Stimulated activated CD4-positive, alpha-beta T cell treated with anti-CD3 and anti-CD28 coated beads, Interleukin-2, amount 100 ng/mL, for 4 hours (primary cell): ENCODE measurements at places on chromosomes 3 and 15.

DNA sequence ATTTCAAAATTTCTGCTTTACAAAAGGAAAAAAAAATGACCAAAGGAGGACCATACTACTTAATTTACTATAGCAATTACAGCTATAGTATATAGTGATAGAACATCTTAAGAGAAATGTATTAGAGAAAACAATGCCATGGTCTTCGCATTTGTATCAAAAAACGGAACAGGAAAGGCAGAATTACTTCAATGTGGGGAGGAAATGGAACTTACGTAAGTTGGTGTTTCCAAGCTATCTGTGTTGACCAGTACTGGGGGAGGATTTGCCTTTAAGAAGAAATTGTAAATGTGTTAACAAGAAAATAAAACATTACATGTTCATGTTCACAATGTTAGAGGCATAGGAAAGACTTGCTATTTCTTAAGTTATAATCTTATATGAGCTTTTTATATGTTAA is 119.9 kb upstream of the MELTF start:
- no peak for DNase-seq

DNA sequence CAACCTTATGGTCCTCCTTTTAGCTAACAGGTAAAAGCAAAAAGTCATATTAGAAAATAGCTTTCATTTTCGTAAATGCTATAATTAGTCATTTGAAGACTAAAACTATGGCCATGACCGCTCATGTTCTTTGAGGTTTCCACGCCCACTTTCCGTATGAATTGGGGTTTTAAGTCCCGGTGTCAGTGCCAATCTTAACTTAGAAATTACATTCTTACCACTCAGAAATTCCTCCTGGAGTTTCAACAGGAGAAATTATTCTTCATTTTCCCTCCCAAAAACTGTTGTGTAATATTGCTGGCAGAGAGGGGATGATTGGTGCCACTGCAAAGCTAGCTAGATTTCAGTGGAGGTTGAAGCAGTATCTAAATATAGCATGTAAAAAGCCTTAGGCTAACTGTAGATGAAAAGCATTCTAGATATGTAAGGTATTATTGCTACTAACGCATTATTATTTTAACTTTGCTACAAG is 71.0 kb upstream of the MDFIC2 start:
- DNase-seq = no peak

GRCh38 chr3:134448664-134449063 is 37.1 kb downstream of the ANAPC13 start:
- DNase-seq = no peak

- DNase-seq = no peak
Observed at GRCh38 chr3:4508048-4508981, 15.2 kb downstream of the ITPR1 start.

- DNase-seq = no peak
Observed at GRCh38 chr3:113894927-113895326, 52.9 kb upstream of the ZDHHC23 start.

- DNase-seq = no peak
Observed at GRCh38 chr15:90465930-90466567, 63.7 kb upstream of the CRTC3 start.

DNA sequence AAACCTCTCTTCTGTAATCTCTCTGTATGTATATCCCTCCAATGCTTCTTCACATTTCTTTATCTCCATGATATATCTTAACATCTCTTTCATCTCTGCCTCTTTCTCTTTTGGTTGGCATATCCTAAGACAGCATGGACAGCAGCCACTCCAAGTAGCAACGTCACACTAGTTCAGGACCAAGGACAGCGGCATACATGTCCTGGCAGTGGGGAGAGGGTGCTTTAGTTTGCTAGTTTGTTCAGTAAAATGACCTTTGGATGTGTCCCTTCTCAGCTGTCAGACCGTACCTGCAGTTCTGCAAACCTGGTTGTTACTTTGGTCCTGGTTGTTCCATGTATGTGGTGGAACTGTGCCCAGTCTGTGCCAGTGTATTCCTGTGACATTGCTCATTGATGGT is 225.6 kb upstream of the ROPN1 start:
- DNase-seq = no peak

DNA sequence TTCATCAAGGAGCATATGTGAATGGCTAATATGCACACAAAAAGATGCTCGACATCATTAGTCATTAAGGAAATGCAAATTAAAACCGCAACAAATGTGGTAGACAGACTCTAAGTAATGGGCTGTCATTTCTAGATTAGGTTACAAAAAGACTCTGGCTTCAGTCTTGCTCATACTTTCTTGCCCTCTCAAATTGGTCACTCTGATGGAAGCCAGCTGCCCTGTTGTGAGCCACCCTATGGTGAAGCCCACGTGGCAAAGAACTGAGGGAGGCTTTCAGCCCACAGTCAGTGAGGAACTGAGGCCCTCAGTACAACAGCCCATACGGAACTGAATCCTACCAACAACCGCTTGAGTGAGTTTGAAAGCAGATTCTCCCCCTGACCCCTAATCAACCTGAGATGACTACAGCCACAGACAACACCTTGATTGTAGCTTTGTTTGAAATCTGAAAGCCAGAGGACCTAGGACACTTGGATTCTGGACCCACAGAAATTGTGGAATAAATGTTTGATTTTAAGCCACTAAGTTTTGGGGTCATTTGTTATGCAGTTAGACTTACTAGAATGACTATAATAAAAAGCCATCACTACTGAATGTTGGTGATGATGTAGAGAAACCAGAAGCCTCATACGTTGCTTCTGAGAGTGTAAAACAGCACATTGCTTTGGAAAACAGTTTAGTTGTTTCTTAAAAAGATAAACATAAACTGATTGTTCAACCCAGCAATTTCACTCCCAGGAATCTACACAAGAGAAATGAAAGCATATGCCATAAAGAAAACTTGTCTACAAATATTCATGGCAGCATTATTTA is 45.7 kb downstream of the EHHADH start:
- DNase-seq = no peak

GRCh38 chr15:95409626-95410310 is 920.7 kb upstream of the NR2F2 start:
- DNase-seq = no peak

GRCh38 chr3:195113048-195113447 is 157.9 kb downstream of the XXYLT1 start:
- no peak for DNase-seq

DNA sequence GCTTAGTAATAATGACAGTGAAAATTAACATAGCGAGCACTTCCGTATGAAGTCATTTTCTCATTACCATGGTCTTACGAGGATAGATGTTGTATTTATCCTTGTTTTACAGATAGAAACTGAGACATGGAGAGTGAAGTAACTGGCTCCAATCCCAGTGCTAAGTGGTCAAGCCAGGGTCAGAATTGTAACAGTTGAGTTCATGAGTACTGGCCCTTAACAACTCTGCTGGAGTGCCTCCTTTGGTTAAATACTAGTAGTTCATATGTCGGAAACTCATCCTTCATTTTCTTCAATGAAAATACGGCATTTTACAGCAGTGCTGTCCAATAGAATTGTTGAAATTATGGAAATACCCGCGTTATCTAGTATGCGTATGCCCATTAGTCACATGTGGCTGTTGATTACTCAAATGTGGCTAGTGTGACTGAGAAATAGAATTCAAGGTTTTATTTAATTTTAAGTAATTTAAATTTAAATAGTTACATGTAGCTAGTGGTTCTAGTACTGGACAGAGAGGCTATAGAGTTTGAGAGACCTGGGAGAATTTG is 32.5 kb downstream of the FNDC3B start:
- DNase-seq = no peak

DNA sequence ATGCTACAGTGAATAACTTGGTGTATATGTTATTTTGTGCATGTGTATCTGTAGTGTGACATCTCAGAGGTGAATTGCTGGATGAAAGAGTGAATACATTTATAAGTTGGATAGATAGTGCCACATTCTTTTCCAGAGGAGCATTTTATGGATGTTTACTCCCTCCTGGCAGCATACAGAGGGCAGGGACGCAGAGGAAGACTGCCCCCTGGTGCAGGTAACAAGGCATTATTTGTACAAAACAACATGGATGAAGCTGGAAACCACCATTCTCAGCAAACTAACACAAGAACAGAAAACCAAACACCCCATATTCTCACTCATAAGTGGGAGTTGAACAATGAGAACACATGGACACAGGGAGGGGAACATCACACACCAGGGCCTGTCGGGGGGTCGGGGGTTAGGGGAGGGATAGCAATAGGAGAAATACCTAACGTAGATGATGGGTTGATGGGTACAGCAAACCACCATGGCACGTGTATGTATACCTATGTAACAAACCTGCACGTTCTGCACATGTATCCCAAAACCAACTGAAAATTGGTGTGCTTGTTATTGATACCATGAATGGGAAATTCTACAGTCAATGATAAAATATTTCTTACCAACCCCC is 57.9 kb upstream of the CTXND1 start:
- DNase-seq = no peak
